ENCODE measurements at places on chromosomes 3 and 15.

GRCh38 chr3:1734494-1735122 lies 364.1 kb upstream of the CNTN4 start:
- DNase-seq = no peak

DNA sequence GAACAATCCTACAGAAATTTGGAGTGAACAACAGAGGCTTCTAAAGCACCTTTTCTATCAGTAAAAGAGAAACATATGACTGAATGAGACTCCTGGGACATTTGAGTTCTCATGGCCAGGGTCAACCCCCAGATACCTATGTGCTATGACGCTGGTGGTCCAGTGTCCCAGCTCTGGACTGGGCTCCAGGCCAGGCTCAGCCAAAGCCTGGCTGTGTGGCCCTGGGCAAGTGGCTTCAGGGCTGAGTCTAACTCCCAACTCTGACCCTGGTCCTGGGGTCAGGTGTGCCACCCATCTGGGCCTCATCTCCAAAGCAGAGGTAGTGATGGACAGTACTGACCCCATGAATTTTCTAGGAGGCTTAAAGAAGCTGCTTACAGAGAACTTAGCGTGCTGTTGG lies 147.8 kb downstream of the FBLN2 start:
- DNase-seq = no peak

- DNase-seq = no peak
These were observed 616.0 kb upstream of the NAALADL2 start for GRCh38 chr3:174243171-174243570.

DNA sequence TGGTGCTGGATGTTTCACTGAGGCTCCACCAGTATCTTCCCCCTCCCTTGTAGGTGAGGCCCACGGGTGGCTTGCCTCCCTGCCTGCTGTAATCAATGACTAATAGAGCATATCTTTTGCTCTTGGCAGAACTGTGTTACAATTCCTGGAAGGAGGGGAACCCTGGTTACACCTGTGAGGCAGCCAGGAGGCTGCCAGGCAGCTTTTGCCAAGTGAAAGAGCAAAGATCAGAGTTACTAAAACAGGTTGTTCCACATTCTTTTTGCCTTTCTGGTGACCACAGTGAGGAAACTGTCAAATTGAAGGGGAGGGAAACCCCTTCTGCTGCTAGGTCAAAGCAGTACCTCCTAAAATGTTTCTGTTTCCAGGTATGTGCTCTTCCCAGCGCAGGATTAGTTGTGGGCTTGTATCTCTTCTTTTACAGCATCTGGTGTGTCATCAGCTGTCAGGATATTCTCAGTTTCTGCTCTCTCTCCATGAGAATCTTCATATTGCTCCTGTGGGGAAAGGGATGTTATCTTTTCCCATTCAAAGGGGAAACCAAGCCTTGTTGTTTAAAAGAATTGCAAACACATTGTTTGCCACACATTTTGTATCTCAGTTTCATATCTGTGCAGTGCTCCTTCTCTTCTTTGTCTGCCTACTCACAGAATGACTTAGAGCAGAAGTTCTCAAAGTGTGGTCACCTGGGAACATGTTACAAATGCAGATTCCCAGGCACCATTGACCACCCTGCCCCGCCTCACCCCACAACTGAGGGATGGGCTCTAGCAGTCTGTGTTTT lies 137.4 kb upstream of the UMPS start:
- DNase-seq = no peak

- no peak for DNase-seq
These were observed 258.5 kb upstream of the PROK2 start for GRCh38 chr3:72043204-72044133.

GRCh38 chr3:120450600-120451271 lies at the start of gene FSTL1:
TSS of gene FSTL1 (minus strand) at chr3:120450992. CDS start at chr3:120450746, 246 bp downstream.
- no peak for DNase-seq

DNA sequence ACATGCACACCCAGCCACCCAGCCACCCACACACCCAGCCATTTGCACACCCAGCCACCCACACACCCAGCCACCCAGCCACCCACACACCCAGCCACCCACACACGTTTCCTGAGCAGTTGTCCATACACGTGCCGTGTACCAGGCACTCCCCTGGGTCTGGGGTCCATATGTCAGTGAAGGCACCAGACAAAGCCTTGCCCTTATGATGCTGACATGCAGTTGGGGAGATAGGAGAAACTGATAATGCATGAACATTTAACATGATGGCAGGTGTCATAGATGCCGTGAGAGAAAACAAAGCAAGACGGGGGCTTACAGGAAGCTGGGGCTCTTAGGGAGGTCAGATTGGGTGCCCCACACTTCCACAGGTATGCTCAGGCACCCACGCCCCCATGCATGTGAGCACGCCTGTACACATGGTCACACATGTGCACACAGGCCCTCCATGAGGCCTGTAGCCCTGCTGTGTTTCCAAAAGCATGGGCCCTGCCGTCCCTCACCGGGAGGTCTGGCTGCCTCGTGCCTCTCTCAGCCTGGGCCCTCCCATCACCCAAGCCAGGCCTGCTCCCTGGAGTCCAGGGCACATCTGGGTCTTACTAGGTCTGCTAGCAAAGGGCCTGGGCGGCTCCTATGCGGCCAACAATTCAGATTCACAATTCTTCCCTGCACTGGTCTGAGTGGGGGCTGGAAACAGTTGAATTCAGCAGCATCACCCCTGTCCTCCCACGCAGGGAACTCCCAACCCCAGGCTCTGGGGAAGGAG lies 3.6 kb upstream of the DNAJB8 start:
- no peak for DNase-seq

GRCh38 chr3:38990621-38991020 lies 61.1 kb downstream of the SCN11A start:
- no peak for DNase-seq

GRCh38 chr3:64138046-64138445 lies 87.2 kb downstream of the PRICKLE2 start:
- no peak for DNase-seq

DNA sequence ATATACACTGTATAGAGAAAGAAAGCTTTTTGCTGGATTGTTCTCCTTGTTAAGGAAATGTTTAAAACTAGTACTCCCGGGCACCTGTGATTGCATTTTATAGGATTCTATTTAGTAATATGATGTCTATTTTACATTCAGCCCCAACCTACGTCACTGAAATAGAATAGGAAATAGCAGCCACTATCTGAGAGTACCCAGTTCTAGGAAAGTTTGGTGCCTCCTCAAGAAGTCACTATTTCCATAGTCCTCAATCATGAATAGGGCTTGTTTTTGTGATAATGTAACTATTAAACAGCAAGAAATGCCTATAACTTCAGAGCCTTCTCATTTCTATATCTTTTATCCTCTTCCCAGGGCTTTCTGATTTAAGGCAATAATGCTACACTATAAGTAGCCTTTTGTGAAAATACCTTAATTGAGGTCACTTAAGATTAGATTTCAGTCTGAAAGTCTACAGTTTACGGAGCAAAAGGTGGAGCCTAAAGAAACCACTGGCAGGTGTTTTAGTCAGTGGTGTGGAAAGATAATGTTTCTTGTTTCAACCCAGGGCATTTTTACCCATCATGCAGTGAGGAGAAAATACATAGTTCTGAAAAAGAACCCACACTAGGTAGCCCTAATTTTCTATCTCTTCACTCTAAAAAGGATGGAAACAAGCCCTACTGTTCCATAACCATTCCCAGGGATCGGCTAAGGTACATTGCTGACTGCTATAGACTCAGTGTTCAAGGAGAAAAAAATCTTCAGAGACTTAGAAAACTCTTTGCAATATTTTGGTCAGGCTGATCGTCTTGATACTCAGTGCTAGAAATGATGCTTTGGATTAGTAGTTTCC lies 38.7 kb downstream of the TIGIT start:
- no peak for DNase-seq

DNA sequence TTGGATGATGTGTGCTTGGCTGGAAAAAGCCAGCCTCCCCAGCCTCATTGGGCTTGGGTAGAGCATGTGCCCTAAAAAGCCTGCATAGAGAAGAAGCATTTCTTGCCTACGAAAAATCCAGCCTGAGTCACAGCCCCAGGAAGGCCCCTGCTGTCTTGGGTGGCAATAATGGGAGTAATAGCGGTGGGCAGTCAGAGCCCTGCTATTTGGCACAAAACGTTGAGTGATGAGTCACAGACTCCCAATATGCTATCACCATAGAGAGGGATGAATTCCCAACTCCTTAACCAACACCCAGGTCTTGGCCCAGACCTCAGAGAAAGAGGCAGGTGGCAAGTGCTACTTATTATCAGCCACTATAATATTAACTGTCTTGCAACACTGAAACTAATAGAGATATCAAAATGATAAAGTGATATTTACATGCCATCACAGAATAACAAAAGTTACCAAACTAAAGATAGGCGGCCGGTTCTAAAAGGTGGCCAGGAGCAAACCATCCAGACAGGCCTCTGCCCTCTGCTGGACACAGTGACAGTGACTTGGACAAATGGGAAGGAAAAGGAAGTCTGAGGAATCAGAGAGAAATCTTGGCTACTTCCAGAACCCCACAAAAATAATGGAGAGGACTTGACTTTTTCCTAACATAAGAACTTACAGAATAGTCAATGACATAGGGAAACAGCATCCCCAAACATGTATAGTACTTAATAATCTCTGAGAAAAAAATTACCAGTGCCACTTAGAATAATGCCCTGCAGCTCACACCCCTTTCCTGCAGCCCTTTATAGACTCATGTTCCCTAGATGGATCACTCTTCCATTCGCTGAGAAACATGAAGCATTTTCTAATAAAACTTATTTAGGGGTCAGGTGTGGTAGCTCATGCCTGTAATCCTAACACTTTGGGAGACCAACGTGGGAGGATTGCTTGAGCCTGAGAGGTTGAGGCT lies 51.9 kb upstream of the MUC13 start:
- DNase-seq = no peak

DNA sequence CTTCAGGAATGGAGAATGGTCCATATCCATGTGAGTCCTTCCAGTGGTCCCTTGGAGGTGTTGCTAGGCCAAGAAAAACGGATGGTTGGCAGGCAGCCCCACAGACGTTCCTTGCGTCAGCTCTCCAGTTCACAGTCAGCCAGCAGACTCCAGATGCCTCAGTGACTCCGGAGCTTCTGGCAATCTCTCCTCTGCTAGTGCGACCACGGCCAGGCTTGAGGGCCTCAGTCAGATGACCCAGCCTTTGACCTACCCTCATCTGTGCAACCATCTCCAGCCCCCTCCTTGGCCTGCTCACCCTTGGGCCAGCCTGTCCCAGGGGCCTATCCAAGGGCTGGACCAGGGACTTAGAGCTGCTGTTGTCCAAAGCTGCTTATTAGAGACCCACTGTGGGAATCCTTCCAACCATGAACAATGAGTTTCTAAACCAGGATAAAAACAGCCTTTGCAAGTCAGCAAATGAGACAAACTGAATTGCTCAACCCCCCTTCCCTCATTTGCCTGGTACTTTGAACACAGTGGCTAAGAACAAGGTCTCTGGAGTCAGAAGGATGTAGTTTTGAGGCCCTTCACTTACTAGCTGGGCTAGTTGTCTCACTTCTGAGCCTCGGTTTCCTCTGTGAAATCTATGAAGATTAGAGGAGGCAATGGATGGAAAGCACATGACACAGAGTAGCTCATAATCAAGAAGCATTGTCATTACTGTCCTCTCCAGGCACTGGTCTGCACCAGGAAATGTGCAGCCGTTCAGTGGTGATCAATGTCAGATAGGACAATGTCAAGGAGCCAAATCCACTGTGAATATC lies 44.8 kb downstream of the ANP32A start:
- no peak for DNase-seq

DNA sequence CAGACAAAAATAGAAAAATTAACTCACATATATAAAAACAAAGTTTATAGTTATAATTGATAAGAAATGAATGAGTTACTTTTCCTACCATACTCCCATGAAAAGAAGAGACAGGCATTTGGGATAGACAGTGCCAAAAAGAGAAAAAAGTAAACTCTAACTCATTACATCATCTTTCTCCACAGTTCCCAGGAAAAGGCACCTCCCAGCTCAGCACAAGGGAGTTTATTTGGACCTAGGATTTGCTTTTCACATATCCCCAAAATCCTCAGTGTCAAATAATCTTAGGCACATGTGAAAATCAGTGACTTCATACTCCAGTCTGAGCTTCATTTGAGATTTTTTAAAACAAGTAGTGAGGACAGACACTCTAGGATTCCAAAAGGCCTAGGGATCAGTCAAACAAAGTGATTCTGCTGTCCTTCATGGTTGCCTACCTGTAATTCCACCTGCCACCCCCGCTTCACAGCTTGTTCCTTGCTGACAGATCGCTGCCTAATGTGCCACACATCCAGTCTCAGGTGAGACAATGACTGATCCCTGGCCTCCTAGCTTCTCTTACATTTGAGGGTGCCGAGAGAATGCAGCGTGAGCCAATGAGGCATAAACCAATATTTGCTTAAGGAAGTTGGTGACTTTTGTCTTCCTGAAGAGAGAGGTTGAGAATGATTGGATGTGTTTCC lies 573.7 kb downstream of the TBL1XR1 start:
- no peak for DNase-seq

DNA sequence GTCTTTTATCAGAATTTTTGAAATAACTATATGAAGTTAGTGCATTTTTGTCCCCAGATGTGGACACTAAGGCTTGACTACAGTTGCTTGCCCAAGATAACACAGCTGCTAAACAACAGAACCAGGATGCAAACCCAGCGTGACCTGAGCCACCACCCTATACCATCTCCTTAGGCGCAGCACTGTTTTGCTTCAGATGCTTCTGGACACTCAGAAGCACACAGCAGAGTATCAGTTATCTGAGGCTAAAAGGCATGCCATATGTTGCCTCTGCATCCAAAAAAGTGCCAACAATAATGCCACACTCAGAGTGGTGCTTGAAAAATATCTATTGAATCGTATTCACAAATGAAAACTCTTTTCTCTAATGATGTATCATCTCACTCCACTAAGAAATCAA lies 24.5 kb downstream of the KCNMB2 start:
- DNase-seq = no peak

- no peak for DNase-seq
These were observed 6.7 kb downstream of the PAQR5 start for GRCh38 chr15:69305204-69305931.

- no peak for DNase-seq
These were observed 9.5 kb downstream of the MGA start for GRCh38 chr15:41669701-41670100.

GRCh38 chr3:108966773-108967172 lies 13.1 kb upstream of the GUCA1C start:
- no peak for DNase-seq

DNA sequence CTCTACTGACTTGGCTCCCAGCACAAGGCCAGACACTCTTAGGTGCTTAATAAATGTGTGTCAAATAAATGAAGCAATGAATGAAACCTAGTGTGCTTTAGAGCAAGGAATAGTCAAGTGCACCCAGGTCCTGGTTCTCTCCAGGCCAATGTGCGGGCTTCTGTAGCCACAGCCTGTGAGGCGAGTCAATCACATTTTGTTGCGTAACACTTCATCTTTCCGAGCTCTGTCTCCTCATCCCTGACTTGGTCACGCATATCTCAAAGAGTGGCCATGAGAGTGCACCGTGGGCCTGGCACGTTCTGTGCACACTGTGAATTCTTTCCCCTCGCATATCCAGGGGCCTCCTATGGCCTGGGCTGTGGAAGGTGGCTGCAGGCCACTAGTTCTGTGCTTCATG lies 11.4 kb upstream of the SH3GL3 start:
- DNase-seq = no peak

Data from stimulated activated CD4-positive, alpha-beta T cell treated with anti-CD3 and anti-CD28 coated beads, Interleukin-1b, Interleukin-23, amount 100 ng/mL, for 4 hours (primary cell).